Right forelimb (tissue), 1 donor: ENCODE measurements at places on chromosomes 5 and 9.
A peak's percentile ranks its signal among the peaks of the same experiment; 100 is the strongest.

GRCh38 chr9:95740217-95741004, 135.1 kb upstream of the ERCC6L2 start:
- no peak for DNase-seq

DNA sequence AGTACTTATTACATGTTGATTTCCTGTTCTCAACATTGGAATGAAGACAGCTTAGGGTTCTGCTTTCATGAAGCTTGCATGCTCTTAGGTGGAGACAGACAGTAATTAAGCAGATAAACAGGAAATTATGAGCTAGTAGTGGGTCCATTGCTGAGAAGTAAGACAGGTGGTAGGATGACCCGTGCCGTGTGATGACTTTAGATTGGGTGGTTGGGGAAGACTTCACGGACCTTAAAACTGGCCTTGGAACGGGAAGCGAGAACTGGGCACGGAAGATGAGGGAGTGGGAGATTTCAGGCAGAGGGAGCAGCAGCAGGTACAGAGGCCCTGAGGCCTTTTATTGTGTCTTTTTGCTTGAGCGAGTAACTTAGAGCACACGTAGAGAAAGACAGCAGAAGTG, 27.2 kb downstream of the ABL1 start:
- no peak for DNase-seq

DNA sequence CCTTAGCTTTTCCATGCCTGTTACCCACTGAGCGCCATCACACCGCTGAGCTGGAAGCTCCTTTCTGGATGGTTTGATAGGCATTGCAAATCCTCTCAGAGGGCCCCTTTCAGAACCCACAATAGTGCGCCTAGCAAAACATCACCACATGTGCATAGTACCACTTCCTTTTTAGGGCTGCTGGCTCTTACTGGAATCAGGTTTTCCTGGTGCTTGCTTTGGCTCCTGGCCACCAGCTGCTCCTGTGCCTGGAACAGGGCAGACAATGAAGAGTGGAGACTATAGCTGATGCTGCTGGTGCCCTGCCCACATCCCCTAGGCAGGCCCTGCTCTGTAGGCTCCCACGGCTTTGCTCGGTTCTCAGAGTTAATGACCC, 163.6 kb upstream of the SEMA6A start:
- peak; percentile 69 for DNase-seq

GRCh38 chr5:95925939-95926338, 35.7 kb downstream of the ELL2 start:
- no peak for DNase-seq

DNA sequence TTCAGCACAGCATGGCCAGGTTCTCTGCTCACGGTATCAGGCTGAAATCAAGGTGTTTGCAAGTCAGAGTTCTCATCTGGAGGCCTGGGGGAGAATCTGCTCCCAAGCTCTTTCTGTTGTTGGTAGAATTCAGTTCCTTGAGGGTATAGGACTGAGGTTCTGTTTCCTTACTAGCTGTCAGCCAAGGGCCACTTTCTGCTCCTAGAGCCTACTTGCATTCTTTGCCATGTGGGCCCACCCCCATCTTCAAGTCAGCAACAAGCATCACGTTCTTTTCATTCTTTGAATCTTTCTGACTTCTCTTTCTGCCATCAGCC, 7.4 kb upstream of the CDC42SE2 start:
- no peak for DNase-seq

GRCh38 chr5:149304195-149305078, 32.8 kb downstream of the AFAP1L1 start:
- DNase-seq, result no peak

DNA sequence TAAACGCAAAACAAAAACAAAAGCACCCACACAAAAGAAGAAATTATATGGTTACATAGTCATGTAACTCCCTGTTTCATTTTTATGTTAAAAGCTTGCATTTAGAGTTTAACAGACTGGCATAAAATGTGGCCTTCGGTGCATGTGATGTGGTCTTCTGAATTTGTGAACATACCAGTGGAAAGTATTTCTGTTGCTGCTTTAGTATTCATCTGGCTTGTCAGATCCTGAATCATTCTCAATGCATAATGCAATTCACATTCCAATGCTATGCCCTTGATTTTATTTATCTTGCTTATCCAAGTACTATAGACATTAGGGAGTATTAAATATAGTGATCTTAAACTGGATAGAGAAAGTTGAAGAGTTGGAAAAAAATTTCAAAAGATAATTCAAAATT, 740.2 kb upstream of the ZNF608 start:
- DNase-seq, result no peak

- DNase-seq, result no peak
These were observed 114.4 kb downstream of the UBE2R2 start for GRCh38 chr9:33931326-33931725.

DNA sequence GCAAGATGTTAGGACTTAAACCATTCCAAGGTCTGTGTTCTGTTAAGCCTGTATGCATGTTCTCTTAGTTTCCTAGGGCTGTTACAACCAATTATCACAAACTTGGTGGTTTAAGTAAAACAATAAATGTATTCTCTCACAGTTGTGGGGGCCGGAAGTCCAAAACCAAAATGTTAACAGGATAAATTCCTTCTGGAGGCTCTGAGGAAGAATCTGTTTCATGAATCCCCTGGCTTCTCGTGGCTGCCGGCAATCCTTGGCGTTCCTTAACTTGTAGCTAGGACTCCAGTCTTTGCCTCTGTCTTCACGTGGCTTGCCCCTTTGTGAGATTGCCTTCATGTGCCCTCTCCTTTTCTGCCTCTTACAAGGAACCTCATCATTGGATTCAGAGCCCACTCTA, 30.4 kb downstream of the FEM1C start:
- DNase-seq, result no peak

GRCh38 chr5:6603643-6604042, 29.2 kb downstream of the NSUN2 start:
- no peak for DNase-seq

- no peak for DNase-seq
These were observed 392.0 kb downstream of the ENC1 start for GRCh38 chr5:74248576-74248975.

DNA sequence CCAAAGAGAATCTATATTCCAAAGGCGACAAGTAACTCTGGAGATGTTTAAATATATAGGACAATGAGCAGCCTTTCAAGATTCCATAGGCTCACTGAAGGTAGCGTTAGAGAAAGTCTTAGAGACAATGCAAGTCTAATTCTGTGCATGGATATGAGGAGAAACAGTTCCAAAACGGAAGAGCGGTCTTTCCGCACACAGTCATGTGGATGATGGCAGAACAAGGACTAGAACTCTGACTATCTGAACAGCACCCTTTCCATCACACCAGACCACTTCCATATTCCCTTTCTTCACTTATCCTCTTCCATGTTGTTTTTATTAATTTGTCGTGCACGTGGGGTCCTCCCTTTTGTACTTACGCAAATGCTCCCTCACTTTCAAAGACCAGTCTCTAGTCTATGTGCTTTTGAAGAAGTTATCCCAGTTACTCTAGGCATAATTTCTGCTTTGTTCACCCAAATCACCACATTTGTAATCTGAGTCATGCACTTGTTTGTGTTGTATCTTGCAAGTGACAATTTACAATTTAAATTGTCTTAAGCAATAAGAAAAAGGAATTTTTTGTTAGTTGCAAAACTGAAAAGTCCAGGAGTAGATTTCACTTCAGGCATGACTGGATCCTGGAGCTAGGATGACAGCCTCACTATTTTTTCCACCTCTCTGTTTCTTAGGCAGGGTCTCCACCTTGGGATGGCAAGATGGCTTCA, 116.0 kb upstream of the ADRA1B start:
- DNase-seq, result no peak

DNA sequence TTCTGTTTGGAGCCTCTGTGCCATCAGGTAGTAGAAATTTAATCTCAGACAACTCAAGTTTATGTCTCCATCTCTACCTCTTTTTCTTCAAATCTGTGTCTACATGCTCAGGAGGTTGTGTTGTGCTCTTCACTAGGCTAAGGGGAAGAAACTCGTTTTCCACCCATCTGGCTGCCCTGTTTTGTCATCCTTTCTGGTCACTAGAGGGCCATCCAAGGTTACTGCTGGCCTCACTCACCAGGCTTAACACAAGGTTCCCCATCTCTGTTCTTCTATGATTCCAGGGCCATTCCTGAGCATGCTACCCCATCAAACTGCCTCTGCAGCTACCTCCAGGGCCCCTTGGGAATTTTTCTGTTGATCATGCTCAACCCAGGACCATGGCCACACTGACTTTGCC, 213.3 kb upstream of the FBXL7 start:
- DNase-seq, result no peak

- no peak for DNase-seq
These were observed 1.2 kb upstream of the TBCA start for GRCh38 chr5:77777281-77777892.

GRCh38 chr9:32579706-32580331, 6.9 kb upstream of the NDUFB6 start:
- DNase-seq, result peak; percentile 78

GRCh38 chr5:99037668-99038067, 108.9 kb upstream of the CHD1 start:
- DNase-seq, result no peak

- no peak for DNase-seq
These were observed 43.6 kb upstream of the SYNPO start for GRCh38 chr5:150596826-150597225.

DNA sequence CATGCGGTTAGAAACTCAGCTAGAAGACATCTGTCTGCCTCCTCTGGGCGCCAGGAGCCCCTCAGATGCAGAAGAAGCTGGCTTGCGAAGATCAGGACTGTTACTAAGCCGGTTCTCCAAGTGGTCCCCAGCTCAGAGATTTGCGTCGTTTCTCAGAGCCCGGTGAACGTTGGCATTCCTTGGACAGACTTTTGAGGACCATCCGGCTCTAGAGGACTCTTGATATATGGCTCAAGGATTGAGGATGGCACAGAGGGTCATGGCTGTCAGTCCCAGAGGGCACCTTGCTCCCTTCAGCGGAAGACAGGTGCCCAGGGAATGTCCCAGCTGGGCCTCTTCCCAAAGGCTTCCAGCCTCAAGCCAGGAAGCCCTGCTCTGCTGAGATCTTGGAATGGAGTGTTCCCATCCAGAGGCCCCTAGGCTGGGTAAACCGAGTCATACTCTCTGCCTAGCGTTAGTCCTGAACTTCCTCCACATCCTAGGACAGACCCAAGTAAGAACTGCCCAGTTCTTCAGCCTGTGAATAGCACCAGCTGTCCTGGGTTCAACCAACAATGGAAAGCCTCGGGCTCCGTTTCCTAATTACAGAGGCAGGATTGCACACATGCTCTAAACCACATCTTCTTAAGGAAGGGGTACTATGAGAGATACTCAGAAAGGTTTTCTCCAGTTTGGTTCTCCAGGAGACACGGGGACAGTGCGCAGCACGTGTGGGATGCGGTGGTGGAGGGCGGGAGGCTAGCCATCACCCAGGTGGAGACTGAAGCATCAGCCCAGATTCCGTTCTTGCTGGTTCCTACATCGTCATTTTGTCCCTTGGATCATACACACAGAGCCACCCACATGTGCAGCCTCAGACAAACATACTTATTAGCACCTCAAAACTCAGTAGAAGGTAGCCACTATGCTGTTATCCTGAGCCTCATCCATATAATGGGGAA, 51.4 kb downstream of the ZNF354C start:
- DNase-seq, result peak; percentile 34

- no peak for DNase-seq
These were observed 95.2 kb downstream of the TENT4A start for GRCh38 chr5:6808462-6808861.

DNA sequence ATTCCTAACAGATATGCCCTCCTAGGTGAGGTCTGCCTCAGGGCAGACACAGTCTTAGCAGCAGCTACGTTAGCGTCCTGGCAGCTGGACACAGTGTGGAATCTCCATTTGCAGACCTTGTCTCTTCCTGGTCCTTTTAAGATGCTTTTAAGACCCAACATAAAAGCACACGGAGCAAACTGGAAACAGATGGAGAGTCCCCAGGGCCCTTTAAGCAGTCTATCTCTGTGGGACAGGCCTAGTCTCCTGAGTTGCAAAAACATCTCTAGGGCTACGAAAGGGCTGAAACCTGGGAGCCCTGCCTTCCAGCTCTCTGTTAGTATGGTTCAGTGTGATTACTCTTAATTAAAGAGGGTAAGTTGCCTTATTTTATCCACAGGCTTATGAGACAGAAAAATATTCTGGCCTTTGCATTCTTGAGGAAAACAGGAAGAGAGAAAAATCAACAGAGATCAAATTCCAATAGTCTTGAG, 66.0 kb upstream of the GNA14 start:
- DNase-seq, result no peak

DNA sequence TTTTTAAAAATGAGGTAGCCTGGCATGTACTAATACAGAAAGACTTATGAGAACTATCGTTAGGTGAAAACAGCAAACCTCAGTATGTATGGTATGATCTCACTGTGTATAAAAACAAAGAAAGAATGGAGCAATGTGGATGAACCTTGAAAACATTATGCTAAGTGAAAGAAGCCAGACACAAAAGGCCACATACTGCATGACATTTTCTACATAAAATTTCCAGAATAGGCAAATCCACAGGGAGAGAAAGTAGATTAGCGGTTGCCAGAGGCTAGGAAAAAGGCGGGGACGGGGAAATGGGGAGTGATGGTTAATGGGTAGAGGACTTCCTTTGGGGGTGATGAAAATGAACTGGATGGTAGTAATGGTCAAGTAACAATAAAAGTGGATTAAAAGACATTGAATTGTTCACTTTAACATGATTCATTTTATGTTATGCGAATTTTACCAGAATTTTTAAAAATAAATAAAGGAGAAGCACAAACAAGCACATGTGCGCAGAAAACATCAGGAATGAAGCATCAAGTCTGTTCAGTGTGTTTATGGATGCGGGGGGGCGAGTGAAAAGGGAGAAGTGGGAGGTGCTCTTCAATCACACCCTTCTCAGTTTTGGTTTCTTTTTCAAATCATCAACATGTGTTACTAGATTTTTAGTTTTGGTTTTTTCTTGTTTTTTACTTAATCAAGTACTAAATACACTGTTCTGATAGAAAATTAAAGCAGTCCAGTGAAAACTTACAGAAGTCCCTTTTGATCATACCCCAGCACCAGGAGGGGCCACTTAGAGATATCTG, 16.3 kb downstream of the ROR2 start:
- peak; percentile 30 for DNase-seq

DNA sequence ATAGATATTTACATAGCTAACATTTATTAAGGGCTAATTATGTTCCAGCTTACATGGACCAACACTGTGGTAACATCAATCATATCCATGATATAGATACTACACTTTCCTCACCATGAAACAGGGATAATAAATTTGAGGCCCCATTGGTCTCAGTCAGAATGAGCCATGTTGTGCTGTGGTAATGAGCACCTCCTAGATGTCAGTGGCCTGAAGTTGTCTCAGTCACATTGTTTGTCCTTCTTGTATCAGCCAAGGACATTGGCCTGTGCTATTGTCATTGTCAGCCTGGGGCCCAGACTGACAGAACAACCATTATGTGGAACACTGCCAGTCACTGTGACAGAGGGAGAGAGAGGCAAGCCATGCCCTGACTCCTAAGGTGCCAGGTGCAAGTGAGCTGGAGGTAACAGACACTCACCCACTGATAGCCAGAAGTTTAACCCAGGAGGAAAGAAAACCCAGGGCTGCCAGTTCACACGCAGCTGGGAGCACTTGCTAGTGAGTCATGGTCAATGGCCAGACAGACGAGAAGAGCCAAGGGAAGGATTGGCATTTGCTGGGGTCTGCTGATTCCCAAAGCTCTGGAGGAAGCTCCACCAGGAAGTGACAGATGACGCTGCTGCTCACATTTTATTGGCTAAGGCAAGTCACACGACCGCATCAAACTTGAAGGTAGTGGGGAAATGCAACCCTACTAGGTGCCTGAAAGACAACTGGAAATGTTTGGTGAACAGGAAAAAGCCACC, 224.2 kb downstream of the MELK start:
- DNase-seq, result no peak
